ENCODE measurements at places on chromosomes 4 and X. TPM values are rescaled to one million over a fixed set of nuclear protein-coding genes. Genes with fewer than 3 reads are reported as not detected.

DNA sequence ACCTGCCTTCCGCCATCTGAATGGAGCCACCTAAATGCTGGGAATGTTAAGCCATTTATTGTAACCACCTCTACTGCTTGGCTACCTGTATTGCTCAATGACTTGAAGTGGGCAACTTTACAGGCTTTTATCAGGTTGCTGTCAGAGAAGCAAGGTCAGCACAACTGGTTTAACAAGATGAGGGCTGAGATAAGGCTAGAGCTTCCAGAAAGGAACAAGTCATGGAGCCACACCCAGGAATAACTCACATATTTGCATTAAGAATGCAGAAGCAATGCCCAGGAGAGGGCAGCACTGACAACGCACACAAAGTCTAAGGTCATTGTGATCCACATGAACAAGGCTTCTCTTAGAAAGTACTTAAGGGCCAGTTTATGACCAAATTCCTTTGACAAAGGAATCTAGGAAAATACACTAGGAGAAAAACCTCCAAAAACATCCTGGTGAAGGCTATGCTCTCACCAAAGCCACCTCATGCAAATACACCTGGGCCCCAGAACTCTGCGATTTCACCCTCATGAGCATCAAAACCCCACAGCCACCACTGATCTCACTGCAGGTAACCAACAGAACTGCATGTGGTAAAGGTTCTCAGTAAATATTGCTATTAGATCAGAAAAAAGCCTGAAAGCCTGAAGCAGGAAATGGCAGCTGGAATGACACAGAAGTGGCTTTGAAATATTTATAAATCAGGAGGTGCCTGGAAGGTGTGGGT lies 15.0 kb upstream of the STS start:
- no peak for DNase-seq

DNA sequence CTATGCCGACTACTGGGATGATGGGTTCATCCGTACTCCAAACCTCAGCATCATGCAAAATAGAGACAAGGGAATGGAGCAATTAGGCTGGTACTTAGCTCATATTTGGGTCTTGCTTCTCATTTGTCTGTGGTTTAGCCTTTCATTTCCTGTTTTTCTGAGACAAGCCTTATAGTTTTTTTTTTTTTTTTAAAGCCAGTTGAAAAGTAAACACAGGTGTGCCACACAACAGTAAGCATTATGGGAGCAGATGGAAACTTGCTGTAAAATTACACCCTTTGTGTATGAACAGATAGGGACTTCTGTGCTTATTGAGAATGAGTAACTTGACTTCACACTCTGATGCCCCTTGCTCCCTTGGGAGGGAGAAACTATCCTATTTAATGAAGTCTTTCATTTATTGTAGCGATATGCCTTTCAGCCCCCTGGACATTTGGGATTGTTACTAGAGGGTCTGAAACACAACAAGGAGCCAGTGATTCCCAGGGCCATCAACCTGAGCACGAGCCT lies 13.7 kb downstream of the RASSF6 start:
- no peak for DNase-seq

- DNase-seq: no peak
Observed at GRCh38 chr4:107120661-107121060, 84.5 kb upstream of the DKK2 start.

GRCh38 chr4:110808351-110808878 lies 185.5 kb upstream of the PITX2 start:
- DNase-seq: no peak

- no peak for DNase-seq
Observed at GRCh38 chr4:40170588-40170987, 26.2 kb upstream of the RHOH start.

GRCh38 chr4:99275885-99276284 lies 14.9 kb downstream of the ADH1A start:
- no peak for DNase-seq

DNA sequence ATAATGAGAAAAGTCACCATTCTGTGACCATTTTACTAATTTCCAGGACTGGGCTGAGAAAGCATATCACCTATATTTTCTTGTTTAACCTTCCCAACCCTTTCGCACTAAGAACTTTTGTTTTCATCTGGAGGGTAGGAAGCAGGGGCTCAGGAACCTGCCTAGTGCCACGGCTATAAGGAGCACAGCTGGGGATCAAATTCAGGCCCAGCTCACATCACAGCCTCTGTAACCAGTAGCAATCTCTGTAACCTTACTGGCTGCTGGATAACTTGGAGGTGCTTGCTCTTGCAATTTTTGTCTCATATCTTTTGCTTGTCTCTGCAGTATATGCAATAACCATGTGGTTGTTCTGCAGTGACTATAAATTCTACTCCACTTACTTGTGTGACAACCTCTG lies 76.7 kb upstream of the PLAC1 start:
- no peak for DNase-seq

GRCh38 chr4:37421614-37422013 lies 177.1 kb downstream of the NWD2 start:
- no peak for DNase-seq

GRCh38 chr4:164761746-164762275 lies 7.9 kb downstream of the SMIM31 start:
- no peak for DNase-seq

GRCh38 chr4:7645956-7646355 lies 211.2 kb upstream of the PSAPL1 start:
- no peak for DNase-seq

DNA sequence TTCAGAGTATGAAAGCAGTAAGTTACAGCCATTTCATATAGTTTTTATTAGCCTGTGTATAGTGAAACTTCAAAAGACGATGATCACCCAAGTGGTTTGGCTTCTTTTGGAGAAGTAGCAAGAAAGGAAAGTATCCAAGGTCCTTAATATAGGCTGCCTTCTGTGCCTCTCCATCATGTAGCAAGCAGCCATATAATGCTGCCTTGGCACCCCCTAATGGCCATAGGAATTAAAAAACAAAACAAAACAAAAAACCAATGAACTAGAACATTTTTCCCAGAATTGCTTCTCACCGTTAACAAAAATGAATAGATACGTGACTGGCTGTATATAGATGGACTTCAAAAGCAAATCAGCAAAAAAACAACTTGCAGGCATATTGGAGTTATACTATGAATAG lies 18.9 kb downstream of the LAMP2 start:
- DNase-seq: no peak

DNA sequence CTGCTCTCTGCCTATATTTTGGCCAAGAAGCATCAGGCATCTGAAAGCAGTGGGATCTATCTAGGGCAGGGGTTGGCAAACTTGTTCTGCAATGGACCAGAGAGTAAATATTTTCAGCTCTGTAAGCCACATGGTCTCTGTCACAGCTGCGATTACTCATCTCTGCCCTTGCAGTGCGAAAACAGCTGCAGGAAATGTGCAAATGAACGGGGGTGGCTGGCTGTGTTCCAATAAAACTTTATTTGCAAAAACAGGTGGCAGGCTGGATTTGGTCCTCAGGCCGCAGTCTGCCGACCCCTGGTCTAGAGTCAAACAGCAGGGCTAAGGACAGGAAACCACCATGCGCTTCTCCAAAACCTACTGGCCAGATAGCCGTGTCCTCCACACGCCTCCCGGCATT lies 48.6 kb downstream of the ACOX3 start:
- DNase-seq: peak; percentile 72

- no peak for DNase-seq
Observed at GRCh38 chrX:135109554-135109953, 10.8 kb downstream of the ETDB start.

DNA sequence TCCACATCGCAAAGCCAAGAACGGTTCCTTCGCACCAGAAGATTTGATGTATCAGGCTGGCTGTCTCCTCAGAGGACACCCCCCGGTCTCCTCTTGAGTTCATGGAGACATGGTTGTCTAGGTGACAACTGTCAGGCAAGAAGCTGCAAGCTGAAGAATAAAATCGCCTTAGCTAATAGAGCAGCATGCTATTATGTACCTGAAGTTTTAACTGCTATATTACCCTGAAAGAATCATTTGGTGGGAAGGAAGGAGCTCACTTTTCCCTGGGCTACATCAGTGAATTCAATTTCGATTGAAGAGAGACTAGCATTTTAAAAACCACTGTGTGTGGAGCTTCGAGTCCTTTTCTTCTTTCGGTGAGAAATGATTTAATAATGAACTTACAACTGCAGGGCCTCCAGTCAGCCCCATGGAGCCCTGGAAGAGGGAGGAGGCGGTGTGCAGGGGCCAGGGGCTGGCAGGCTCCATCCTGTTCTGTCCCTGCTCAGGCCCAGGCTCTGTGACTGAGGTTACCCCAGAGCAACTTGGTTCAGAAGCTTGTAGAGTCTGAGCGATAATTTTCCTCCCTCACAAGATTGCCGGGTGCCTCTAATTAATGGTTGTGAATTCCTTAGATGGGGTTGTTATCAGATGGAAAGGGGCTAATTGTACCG lies 191.3 kb downstream of the MID1IP1 start:
- no peak for DNase-seq

GRCh38 chr4:57122959-57123358 lies 12.8 kb upstream of the IGFBP7 start:
- no peak for DNase-seq

- DNase-seq: no peak
Observed at GRCh38 chrX:118536204-118536603, 40.6 kb downstream of the DOCK11 start.

- no peak for DNase-seq
Observed at GRCh38 chrX:81259714-81260395, 58.0 kb downstream of the SH3BGRL start.

- no peak for DNase-seq
Observed at GRCh38 chr4:15890246-15890829, 48.2 kb downstream of the FGFBP1 start.

DNA sequence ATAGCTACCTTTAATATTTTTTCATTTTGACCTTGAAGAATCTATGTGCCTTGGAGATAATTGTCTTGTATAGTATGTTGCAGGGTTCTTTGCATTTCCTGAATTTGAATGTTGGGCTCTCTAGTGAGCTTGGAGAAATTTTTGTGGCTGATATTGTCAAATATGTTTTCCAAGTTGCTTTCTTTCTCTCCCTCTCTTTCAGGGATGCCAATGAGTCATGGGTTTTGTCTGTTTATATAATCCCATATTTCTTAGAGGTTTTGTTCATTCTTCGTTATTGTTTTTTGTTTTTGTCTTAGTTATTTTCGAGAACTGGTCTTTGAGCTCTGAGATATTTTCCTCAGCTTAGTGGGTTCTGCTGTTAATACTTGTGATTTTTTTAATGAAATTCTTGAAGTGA lies 20.7 kb downstream of the RAB40AL start:
- no peak for DNase-seq

DNA sequence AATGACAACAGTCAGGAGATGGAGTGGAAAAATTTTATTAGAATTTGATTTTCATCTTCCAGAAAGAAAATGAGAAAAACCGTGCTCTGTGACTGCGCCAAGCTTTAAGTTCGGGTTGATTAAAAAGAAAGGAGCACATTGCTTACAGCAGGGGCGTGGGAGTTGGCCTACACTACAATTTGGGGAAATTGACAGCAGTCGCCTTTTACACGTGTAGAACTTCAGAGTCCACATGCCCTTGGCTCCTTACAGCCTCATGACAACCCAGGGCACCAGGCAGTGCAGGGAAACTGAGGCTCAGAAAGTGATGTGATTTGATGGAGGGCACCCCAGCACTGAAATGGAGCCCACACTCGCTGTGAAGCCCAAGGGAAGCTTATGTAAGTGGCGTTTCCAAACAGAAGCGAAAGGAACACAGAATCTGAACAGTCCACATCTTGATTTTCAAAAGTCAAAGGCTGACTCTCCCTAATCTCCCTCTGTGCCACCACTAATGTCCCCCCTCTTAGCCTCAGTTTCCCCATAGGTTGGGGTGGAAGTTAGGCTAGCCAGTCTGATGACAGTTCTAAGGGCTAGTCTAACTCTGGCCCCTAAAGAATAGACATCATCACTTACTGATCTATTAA lies 5.5 kb downstream of the PPP2R2C start:
- no peak for DNase-seq

DNA sequence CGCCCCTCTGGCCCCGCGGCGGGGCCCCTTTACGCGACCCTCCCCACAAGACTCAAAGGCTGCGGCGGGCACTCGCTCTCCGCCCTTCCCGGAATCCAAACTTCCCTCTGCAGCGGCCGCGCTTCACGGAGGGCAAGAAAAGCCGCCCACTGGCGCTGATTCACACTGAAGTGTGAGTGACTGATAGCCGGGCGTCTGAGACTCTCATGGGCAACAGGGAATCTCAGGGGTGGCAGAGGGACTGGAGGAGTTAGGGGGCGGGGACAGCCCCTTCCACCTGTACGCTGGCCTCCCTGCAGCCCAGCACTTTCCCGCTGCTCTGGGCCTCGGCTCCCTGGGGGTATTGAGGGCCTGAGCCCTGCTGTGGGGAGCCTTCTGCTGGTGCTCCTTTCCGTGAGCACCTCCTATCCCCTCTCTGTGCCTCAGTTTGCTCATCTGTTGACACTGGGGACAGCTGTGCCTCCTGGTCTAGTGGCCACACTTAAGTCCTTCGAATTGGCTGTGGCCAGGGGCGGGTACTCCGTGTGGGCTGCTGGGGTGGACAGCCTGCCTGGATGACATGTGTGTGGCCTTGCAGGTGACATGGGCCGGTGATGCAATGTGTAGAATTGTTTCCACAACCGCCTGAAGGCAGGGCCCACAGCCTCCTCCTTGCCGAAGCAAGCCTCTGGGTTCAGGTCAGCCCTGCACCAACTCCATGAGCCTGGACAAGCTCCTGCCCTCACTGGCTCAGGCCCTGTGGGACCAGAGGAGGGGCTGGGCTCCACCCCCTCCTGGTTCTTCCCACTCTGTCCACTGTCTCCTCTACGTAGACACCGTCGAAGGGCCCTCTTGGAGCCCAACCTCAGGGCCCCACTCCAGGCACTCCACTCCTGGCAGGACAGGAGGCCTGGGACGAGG lies 951 bp downstream of the SH3BP2 start:
- DNase-seq: no peak

- no peak for DNase-seq
Observed at GRCh38 chr4:166499820-166500219, 626.8 kb downstream of the TLL1 start.

DNA sequence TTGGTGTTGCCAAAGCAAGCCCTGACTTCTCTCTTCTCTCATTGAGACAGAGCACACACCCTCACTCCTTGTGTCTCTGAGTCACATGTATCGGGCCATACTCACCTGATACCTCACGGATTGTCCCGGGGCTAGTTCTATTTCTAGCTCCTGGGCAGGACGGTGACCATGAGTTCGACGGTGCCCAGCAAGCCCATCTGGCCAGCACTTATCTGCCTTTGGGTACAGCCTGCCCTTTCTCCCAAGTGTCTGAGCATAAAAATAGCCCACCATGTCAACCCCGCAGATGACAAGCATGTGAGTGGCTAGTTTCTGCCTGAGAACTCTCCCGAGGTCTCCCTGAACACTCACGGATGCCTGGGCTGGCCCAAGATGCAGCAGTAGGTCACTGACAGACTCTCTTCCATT lies 158.5 kb downstream of the DHRSX start:
- DNase-seq: no peak

- no peak for DNase-seq
Observed at GRCh38 chr4:907691-908425, 24.3 kb downstream of the GAK start.

DCUN1D4 gene
- polyA plus RNA-seq: 55.7 TPM

CACNA1F gene
- polyA plus RNA-seq: not detected

PAGE2 gene
- not detected for polyA plus RNA-seq

SLC6A14 gene
- polyA plus RNA-seq: not detected

TSPAN6 gene
- 38.4 TPM for polyA plus RNA-seq

KANTR gene
- polyA plus RNA-seq: 3.8 TPM

BTC gene
- polyA plus RNA-seq: not detected

All from AG04450 (cell line).